ENCODE measurements at places on chromosomes 12 and 14. TPM values are rescaled to one million over a fixed set of nuclear protein-coding genes. Genes with fewer than 3 reads are reported as not detected.

DNA sequence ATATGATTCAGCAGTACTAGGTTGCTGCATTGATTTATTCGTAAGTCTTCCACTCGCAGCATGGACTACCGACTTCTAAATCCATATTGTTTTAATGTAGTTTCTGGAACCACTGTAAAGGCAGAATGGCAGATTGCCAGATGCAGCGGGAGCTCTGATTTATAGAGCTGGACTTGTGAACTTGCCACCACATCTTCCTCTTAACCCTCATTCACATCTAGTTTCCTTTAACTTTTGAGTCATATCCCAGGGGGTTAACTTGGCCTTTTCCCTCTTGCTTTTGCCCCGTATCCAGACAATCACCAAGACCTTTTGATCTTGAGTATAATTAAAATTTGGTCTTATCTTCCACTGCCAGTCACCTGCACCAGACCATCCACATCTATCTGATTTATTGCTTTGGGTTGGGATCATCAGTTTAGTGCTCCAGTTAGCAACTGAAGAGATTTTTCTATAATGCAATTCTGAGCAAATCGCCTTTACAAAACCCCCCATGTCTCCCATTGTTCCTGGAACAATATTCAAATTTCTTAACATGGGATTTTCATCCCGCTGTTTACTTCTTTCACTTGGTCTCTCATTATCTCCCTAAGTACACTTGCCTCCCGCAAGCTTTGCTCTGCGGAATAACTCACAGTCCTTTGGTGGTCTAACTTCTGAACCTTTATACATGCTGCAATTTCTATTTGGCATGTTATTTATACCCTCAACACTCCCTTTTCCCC is 130.5 kb downstream of the ACSS3 start:
- no peaks in the 10 kb centered on the region for H3K27me3 ChIP-seq
- no peaks in the 10 kb centered on the region for H3K36me3 ChIP-seq
- no peak for DNase-seq
- peaks cover 15% of the 10 kb centered on the region for H3K4me1 ChIP-seq

Gene ESPL1
- total RNA-seq: 43.2 TPM

GRCh38 chr12:98725476-98726247 is 80.6 kb downstream of the APAF1 start:
- no peak overlapping the region for H3K4me3 ChIP-seq
- no peaks in the 10 kb centered on the region for H3K4me1 ChIP-seq
- no peaks in the 10 kb centered on the region for H3K27me3 ChIP-seq
- no peak overlapping the region for H3K27ac ChIP-seq

DNA sequence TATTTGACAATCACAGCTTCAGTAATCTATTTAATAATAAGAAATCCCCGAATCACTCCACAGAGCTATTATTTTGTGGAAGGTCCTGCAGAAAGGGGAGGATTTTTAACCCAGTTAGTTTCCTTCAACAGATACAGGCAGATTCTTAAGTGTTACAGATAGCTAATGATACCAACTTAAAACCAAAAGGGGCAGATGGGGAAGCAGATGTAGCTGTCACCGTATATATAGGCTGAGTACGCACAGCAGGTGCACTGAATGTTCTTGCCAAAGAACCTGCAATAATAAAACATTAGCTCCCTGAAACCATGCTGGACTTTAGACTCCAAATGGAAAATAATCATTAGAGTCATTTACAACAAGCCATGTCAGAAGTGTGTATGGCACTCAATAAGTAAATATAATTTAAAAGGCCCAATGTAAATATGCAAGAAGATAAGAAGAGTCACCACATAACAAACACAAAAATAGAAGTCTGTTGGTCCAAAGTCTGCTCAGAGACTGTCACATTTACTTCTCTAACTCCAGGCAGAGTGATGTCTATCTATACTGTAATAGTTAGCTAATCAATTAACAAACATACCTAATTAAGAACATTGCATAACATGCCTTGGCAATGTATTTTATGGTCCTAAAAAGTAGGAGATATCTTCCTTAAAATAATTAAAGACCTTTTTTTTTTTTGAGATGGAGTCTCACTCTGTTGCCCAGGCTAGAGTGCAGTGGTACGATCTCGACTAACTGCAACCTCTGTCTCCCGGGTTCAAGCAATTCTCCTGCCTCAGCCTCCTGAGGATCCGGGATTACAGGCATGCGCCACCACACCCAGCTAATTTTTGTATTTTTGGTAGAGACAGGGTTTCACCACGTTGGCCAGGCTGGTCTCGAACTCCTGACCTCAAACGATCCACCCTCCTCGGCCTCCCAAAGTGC is 78.8 kb downstream of the SEC23A start:
- no peak overlapping the region for H3K4me3 ChIP-seq
- no peaks in the 10 kb centered on the region for H3K27me3 ChIP-seq
- peaks cover 8% of the 10 kb centered on the region for H3K36me3 ChIP-seq
- no peaks in the 10 kb centered on the region for H3K4me1 ChIP-seq

DNA sequence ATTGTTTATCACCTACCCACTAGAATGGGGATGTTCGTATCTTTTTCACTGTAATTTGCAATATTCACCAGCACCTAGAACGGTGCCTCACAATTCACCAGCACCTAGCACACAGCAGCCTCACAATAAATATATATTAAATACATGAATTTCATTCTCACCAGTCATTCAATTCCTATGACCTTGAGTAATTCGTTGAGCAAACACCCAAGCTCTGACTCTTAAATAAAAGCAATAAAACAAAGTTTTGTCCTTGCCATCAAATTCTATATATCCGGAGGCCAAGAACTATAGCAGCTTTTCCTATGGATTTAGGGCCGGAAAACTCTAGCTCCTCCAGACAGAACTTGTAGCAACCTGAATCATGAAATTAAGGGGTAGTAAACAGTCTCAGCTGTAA is 981 bp downstream of the VTI1B start:
- DNase-seq: no peak
- H3K4me3 ChIP-seq: peak overlapping the region; percentile 83
- peaks cover 2% of the 10 kb centered on the region for H3K4me1 ChIP-seq
- no peaks in the 10 kb centered on the region for H3K27me3 ChIP-seq
- H3K27ac ChIP-seq: no peak overlapping the region

DNA sequence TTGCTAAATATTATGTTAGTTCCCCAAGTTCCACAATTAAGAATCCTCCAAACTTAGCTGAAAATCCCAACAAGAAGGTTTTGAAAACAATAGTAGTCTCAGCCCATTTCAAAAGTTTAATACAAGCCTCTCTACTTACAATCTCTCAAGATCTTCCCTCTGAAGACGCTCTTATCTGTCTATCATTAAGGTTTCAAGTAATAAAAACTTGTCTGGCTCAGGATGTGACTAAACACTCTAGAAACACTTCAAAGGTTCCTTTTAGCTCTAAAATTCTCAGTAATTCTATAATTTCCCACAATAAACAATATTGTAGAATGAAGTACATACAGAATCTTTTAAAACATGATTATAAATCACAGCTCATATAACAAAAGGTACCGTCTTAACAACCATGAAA is 16.3 kb downstream of the YAF2 start:
- H3K4me1 ChIP-seq: no peaks in the 10 kb centered on the region
- H3K36me3 ChIP-seq: peaks cover 1% of the 10 kb centered on the region
- no peak overlapping the region for H3K27ac ChIP-seq
- no peak overlapping the region for H3K4me3 ChIP-seq
- no peaks in the 10 kb centered on the region for H3K27me3 ChIP-seq
- DNase-seq: no peak

GRCh38 chr12:45988264-45988663 is 2.1 kb downstream of the SCAF11 start:
- no peaks in the 10 kb centered on the region for H3K27me3 ChIP-seq
- H3K36me3 ChIP-seq: peaks cover 19% of the 10 kb centered on the region
- no peak for DNase-seq
- no peaks in the 10 kb centered on the region for H3K4me1 ChIP-seq

DNA sequence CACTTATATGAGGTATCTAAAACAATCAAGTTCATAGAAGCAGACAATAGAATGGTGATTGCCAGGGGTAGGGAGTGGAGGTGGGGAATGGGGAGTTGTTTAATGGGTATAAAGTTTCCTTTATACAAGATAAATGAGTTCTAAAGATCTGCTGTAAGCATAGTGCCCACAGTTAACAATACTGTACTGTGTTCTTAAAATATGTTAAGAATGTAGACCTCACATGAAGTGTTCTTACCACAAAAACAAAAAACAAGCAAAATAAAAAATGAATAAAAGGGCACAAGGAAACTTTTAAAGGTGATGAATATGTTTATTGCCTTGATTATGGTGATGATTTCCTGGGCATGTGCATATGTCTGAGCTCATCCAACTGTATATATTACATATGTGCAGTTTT is 211.8 kb downstream of the MSRB3 start:
- H3K27ac ChIP-seq: no peak overlapping the region
- H3K4me3 ChIP-seq: no peak overlapping the region
- DNase-seq: no peak

- H3K36me3 ChIP-seq: peaks cover 8% of the 10 kb centered on the region
- DNase-seq: no peak
- H3K4me1 ChIP-seq: no peaks in the 10 kb centered on the region
- no peak overlapping the region for H3K4me3 ChIP-seq
- no peak overlapping the region for H3K27ac ChIP-seq
- H3K27me3 ChIP-seq: no peaks in the 10 kb centered on the region
Observed at GRCh38 chr14:102171173-102172020, 31.7 kb downstream of the WDR20 start.

- H3K27ac ChIP-seq: no peak overlapping the region
- H3K4me1 ChIP-seq: no peaks in the 10 kb centered on the region
- H3K27me3 ChIP-seq: no peaks in the 10 kb centered on the region
- DNase-seq: no peak
- no peak overlapping the region for H3K4me3 ChIP-seq
Observed at GRCh38 chr12:49033611-49034285, 15.2 kb upstream of the PRKAG1 start.

- H3K27me3 ChIP-seq: no peaks in the 10 kb centered on the region
- no peaks in the 10 kb centered on the region for H3K36me3 ChIP-seq
- no peak for DNase-seq
Observed at GRCh38 chr14:32074887-32075572, 2.1 kb upstream of the ARHGAP5 start.

Gene OR4E2
- not detected for total RNA-seq

GRCh38 chr12:123067654-123068053 is 83.2 kb downstream of the PITPNM2 start:
- H3K4me3 ChIP-seq: no peak overlapping the region
- no peaks in the 10 kb centered on the region for H3K4me1 ChIP-seq
- H3K27me3 ChIP-seq: no peaks in the 10 kb centered on the region
- no peaks in the 10 kb centered on the region for H3K36me3 ChIP-seq
- no peak for DNase-seq

All from H9 (cell line).